Stimulated activated CD4-positive, alpha-beta T cell treated with anti-CD3 and anti-CD28 coated beads, Interleukin-1b, Interleukin-23, amount 100 ng/mL, for 1 hour (primary cell): ENCODE measurements at places on chromosomes 4 and X.

- no peak for DNase-seq
These were observed 48.8 kb downstream of the RPS6KA3 start for GRCh38 chrX:20217906-20218305.

- DNase-seq: no peak
These were observed 648.6 kb upstream of the AGA start for GRCh38 chr4:178090640-178091411.

GRCh38 chrX:131308980-131309379, 19.9 kb upstream of the IGSF1 start:
- no peak for DNase-seq

GRCh38 chr4:60857130-60857753, 342.9 kb upstream of the ADGRL3 start:
- no peak for DNase-seq

- no peak for DNase-seq
These were observed 145.4 kb downstream of the PTTG2 start for GRCh38 chr4:38105475-38106220.

DNA sequence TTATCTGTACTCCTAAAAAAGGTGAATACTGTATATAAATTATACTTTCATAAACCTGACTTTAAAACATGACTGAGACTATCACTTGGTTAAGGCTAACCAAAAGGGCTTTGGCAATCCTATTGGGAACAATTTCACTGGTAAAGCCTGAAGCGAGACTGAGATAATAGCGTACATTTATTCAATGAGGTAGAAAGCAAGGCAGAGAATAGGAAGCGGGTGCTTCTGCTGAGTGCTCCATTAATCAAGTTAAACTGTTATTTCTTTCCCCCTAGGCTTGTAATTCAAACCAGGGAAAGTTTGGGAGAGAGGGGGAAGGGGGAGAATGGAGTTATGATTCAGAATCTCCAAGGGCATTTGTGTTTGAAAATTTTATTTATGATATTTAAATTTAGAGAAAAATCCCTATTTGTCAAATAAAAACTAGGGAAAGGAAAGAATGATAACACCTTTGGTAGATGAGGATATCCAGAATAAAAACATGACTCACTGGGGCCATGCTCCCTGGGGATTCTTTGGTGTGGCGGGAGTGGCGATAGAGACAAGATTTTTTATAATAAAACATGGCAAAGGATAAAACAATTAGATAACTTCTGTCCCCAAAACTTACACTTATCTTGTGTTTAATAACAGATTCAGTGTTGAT, 34.6 kb upstream of the SORBS2 start:
- DNase-seq: no peak

DNA sequence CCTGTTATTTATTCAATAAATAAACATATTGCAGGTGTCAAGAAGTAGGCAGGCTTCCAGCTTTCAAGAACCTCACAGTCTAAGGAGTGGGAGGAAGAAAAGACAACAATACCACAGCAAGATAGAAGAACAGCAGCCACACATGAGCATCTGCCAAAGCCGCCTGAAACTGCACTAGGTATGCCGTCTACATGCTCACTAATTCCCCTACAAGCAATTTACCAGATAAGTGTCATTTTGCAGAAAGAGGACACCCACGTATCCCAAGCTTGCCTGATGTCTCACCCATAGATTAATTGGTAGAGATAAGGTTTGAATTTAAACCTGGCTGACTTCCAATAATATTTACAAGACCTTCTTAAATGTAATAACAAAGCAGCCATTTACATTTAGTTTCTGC, 439.4 kb upstream of the CPEB2 start:
- no peak for DNase-seq

GRCh38 chr4:132101526-132101925, 1047.6 kb upstream of the PCDH10 start:
- DNase-seq: no peak

GRCh38 chrX:120308959-120309872, 2.0 kb downstream of the TMEM255A start:
- peak; percentile 10 for DNase-seq
